H4 (cell line): ENCODE measurements at places on chromosomes 16 and 17.
A peak's percentile ranks its signal among the peaks of the same experiment; 100 is the strongest.

- DNase-seq: peak; percentile 36
Measured at GRCh38 chr16:49350265-49351095, 23.1 kb upstream of the C16orf78 start.

DNA sequence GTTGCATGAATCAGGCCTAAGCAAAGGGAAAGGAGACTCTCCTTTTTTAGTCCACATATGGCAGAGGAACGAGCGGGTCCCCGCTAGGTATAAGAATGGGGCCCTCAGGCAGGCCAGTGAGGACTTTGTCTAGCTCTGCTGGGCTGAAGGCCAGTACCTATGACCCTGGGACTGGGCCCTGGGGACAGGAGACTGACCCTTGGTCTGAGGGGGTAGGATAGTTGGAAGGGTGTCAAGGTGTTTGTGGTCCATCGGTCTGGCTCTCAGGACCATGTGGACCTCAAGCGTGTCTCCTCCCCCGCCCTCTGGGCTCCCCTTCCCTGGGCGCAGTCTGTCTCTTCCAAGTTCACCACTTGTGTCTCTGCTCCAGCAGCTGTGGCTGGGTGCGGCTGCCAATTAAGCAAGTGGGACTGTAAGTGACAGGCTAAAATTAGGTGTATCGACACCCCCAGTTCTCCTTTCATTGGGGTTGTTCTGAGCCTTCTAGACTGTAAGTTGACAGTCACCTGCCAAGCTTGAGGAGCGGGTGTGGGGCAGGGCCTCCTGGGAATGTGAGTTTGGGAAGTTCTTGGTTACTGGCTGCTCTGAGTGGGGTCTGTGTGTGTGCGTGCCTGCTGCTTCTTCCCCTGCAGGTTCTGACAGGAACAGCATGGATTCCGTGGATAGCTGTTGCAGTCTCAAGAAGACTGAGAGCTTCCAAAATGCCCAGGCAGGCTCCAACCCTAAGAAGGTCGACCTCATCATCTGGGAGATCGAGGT lies 24.5 kb downstream of the AKAP1 start:
- no peak for DNase-seq

GRCh38 chr17:14731591-14731990 lies 430.7 kb downstream of the HS3ST3B1 start:
- no peak for DNase-seq

- no peak for DNase-seq
Measured at GRCh38 chr16:67942200-67942509, 1.8 kb downstream of the LCAT start.

GRCh38 chr17:64155751-64156544 lies 26.0 kb upstream of the ERN1 start:
- DNase-seq: no peak
